ENCODE measurements at places on chromosomes 2 and 18.

DNA sequence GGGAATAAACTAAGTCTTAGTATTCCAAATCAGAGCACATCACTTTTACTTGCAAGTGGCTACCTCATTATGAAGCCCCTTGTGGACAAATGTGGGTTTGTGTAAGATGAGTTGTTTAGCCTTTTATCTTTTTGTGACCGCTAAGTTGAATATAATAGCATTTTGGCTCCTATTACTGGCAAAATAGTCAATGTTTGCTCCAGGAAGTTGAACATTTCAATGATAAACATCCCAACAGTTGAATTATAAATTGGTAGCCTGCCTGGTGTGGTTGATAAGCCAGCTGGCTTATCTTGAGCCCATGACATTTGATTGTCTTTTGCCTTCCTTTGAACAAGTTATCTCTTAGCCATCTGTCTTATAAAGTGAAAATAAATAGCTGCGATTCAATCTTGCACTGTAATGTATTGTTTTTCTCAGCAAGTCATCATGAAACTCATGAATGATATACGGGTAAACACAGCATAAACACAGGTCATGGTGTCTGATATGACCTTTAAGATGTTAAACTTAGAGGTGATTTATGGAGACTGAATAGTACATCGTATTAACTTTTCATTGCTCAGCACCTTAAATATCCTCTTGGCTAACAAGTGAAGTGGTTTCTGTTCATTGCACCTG is 338.4 kb downstream of the SOCS6 start:
- DNase-seq: no peak

DNA sequence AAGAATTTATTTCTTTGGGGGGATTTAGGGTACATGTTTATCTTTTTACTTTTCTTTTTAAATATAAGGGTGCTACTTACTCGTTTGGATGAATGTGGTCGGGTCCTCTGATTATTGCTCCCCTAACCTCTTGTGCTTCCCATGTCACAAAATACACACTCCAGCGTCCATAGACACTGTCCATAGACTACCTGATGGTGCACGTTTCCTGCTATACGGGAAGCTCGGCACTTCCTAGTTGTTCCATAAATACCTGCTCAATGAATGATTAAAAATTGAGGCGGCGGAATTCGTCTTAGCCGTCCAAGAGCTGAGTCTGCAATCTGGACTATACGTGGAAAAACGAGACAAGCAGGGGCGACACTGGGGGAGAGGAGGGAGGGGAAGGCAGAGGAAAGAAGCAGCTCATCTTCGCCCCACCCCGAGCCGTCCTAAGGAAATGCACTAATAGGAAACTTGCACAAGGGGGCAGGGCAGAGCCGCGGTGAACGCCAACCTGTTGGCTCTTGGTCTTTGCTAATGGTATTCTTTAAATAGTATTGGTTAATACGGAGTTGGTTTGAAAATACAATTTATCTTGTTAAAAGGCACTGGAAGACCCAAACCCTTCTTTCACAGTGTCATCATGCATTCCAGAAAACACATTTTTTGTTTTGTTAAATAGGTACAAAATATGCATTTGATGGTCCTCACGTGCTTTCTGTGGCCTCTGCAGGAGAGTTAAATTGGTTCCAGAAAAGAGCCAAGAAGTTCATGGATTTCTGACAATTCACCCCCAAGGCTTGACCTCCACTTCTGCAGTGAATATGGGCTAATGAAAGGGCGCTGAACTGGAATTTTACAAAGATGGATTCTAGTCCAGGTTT is 73.0 kb upstream of the KCTD1 start:
- no peak for DNase-seq

- no peak for DNase-seq
Measured at GRCh38 chr2:241903121-241904010, 33.8 kb downstream of the RTP5 start.

- no peak for DNase-seq
Measured at GRCh38 chr2:18824915-18825314, 235.5 kb upstream of the NT5C1B start.

DNA sequence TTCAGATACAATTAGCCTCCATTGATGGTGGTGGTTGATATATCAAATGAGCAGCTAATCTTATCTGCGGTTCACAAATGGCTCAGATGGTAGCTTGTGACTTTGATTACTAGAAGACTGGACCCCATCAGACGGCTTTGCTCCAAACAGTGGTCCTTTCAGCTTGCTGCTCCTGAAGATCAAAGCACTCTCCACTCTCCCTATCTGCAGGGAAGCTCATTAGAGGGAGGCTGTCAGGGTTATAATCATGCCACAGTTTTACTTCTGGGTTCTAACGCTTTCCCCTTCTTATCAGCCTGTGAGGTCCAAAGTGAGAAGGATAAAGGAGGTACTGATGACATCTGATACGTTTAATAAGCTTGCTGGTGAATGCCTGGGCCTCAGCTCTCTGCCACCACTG is 247.1 kb upstream of the NT5C1B start:
- no peak for DNase-seq

- DNase-seq: no peak
Measured at GRCh38 chr2:217930761-217931563, 71.8 kb downstream of the TNS1 start.

- DNase-seq: no peak
Measured at GRCh38 chr2:39550701-39551285, 113.7 kb upstream of the MAP4K3 start.

- peak; percentile 21 for DNase-seq
Measured at GRCh38 chr2:179264368-179265081, at the start of gene SESTD1. Gene SESTD1, minus strand, starts transcription at chr2:179264832. Its CDS starts 72,991 bp downstream, at chr2:179191841.

DNA sequence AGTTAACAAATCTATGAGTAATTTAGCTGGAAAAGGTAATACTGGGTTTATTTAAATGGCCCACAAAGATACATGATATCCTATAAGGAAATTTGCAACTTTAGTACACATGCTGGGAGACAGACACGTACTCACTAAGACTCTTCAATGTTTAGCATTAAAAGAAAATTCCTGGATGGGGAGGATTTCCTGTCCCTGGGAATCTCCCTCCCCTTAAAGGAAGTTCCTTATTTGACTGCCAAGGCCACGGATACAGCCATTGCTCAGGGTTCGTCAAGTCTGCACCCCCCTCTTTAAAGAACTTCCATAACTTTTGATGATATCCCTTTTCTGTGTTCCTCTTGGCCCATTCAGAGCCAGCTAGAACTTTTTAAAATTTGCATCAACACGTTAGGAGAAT is 267.6 kb downstream of the CD226 start:
- DNase-seq: no peak

All from stimulated activated CD8-positive, alpha-beta memory T cell treated with anti-CD3 and anti-CD28 coated beads, Interleukin-7, amount 100 ng/mL, for 24 hours (primary cell).